ENCODE measurements at places on chromosomes 4 and X.
A peak's percentile ranks its signal among the peaks of the same experiment; 100 is the strongest.

DNA sequence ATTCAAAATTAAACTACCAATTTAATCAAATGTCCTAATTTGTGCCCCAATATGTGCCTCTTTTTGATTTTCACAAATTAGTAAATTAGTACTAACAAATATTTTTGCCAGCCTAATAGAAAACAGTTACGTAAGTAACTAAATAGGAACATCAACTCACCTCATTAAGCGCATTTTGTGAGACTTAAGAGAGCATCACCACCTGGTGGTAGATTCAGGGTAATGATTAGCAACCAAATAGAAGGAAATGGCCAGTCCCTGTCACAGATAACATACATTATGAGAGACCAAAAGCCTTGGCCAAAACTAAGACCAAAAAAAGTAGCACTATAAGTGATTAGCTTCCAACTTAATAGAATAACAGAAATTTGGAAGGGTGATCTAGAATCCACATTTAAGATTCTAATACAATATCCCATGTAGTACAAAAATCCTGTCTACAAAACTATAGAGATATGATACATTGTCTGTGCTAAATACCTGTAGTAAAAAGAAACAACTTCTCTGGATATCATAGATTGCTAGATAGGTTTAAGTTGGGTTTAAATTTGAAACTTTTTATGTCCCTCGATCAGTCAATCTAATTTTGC is 46.7 kb downstream of the C4orf46 start:
- no peak for DNase-seq

DNA sequence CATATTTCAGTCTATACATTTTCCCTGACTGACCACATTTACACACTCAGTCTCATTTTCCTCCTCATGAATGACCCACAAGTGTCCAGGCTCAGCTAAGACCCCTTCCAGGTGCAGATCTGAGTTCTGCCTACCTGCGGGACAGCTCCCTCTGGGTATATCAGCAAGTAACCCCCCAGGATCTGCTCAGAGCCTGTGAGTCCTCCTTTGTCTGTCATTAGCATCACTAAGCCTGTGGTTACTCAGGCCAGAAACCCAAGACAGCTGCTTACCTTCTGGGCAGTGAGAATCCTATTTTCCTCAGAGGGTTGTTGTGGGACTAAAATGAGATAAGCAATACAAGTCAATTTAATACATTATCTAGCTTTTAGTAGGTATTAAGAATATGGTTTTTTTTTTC is 487.6 kb upstream of the BOD1L1 start:
- no peak for DNase-seq

GRCh38 chrX:24934279-24934678 is 81.5 kb downstream of the ARX start:
- DNase-seq, result no peak

- DNase-seq, result no peak
These were observed 1840.1 kb downstream of the PCDH7 start for GRCh38 chr4:32560306-32560705.

GRCh38 chr4:107757283-107757682 is 37.2 kb upstream of the PAPSS1 start:
- DNase-seq, result no peak

DNA sequence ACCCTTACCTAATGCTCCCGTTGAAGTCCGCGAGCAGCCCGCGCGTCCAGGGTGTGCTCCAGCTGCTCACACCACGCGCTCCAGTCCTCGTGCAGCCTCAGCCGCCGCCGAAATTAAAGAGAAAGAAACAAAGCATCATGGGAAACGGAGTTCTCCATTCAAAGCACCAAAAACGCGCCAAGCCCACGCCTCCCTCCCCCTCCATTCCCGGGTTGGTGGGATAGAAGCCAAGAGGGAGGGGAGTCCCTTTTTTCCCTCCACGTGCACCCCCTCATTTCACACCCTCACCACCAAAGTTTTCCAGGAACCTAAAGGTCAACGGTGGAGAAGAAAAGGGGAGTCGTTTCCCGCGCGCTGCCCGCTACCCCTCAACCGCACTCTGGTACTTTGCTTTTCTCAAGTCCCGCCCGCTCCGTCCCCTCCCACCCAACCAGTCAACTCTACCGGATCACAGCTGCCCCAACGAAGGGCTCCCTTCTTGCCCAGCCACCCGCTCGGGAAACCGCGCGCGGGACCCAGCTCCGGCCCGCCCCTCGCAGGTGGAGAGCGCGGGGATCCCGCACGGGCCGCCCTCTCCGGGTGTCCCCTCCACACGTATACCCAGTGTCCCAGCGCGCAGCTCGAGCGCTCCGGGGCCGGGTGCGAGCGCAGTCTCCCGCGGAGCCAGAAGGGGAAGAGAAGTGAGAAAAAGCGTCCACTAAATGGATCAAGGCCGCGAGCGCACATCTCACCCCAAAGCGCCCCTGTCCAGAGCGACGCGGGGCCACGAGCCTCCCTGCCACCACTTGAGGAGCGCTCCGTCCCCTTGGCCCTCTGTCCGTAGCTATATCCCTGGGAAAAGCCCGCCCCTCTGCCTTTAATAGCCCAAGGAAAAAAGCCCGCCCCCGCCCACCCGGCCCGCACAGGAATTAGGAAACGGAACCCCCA is 65.1 kb upstream of the CCDC160 start:
- peak; percentile 32 for DNase-seq

- DNase-seq, result no peak
These were observed 180.3 kb downstream of the DCLK2 start for GRCh38 chr4:150258569-150258968.

GRCh38 chr4:3615386-3616286 is 83.4 kb upstream of the LRPAP1 start:
- DNase-seq, result no peak

GRCh38 chrX:97200454-97200853 is 316.7 kb downstream of the RPA4 start:
- DNase-seq, result no peak

- no peak for DNase-seq
These were observed 44.6 kb upstream of the MBNL3 start for GRCh38 chrX:132533409-132533808.

DNA sequence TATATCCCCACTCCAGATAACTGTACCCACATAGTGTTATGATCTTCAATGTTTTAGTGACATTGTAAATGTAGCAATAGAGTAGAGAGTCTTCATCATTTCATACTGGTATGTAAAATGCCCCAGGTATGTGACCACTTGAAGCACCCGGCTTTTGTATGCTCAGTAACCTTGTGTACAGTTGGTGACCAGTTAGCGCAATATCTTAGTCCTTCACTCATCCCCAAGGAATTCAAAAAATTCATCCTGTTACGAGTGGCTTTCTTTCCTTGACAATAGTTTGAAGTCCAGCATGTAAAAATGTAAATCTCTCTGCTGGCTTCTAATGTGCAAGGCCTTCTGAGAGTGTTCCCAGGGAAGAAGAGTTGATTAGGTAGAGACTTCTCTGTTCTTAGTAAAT is 145.6 kb downstream of the ARX start:
- DNase-seq, result no peak

DNA sequence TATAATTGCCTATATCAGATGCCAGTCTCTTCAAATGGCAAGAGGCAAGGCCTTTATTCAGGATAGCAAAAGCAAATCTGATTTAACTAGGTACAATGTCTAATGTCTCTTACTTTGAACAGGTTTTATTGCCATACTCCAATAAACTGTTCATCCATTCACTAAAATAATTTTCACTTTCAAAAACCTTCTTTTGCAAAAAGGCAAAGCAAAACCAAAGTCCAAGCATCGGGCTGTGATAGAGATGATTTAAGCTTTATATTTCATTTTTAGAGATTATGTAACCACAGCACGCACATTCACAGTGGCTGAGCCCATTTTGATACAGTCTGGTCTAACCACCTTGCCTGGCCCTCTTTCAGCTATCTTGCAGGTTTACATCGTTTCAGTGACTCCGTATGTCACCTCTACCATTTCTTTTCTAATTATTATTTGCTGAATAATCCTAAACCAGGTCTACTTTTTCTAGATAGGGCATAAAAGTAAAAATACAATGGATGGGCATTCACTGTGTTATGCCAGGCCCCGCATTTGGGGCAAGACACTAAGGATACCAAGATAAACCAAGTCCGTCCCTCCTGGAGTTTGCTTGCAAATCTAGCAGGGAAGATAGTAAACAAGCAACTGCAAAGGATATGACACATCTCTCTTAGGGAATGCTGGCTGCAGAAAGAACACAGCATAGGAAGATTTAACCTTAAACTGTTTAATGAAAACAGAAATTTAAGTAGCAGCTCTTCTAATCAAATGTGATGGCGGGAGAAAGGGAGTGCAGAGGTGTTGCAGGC is 1.8 kb downstream of the CASP3 start:
- DNase-seq, result no peak

GRCh38 chrX:80486299-80486698 is 66.1 kb downstream of the TENT5D start:
- DNase-seq, result no peak

DNA sequence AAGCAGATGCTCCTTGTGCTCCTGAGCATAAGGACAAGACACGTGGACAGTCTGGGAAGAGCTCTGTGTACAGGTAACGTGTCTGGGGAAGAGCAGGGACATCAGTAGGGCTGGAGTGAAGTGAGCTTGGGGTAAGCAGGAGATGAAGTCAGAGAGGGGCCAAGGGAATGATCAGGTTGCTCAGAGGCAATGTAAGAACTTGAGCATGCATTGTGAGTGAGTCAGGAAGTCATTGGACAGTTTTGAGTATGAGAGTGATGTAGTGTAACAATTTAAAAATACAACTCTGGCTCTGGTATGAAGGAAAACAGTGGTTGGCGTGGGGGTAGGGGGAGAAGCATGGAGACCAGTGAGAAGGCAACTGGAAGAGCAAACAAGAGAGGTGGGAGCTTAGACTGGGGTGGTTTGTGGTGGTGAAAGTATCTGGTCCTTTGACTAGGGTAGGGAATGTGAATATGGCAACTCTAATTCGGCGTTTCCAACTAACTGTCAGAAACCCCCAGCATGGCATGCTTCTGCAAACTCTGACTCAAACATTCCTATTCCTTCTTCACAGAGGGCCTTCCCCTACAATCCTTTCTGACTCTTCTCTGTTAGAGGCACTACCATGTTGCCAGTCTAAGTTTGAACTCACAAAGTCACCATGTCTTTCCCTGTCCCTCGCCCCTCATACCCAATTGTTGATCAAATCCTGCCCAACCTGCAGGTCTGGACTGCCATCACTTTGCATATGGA is 57.2 kb downstream of the STBD1 start:
- DNase-seq, result no peak

- no peak for DNase-seq
These were observed 83.6 kb downstream of the MXRA5 start for GRCh38 chrX:3262901-3263300.

- DNase-seq, result peak; percentile 61
These were observed 36.1 kb upstream of the IQSEC2 start for GRCh38 chrX:53317365-53318069.

- no peak for DNase-seq
These were observed 49.7 kb upstream of the IGFBP7 start for GRCh38 chr4:57159866-57160265.

DNA sequence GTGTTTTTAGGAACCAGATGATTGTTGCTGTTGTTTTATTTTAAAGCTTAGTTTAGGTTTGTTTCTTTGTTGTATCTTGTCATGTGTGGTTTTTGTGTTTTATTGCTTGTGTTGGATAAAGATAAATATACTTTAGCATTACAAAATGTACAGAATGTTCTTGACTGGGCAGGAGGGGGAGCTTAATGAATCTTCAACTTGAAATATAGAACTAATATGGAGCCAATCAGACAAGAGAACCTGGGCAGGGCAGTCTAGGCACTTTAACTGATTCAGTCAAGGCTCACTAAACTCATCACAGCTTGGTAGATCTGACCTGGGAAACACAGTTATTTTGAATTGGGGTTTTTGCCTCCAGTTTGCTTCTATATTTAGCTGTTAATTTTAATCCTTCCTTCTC is 304.2 kb downstream of the ARHGAP24 start:
- no peak for DNase-seq

DNA sequence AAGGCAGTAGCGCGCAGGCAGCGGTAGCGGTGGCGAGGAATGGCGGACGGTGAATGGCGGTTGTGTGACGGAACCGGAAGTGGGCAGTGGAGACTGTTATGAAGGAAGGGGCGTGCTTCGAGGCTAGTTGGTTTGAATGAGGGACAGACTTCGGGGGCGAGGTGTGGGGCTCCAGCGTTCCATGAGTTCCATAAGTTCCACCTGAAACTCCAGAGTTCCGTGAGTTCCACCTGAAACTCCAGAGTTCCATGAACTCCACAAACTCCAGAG is 70.2 kb downstream of the FAM47C start:
- no peak for DNase-seq

DNA sequence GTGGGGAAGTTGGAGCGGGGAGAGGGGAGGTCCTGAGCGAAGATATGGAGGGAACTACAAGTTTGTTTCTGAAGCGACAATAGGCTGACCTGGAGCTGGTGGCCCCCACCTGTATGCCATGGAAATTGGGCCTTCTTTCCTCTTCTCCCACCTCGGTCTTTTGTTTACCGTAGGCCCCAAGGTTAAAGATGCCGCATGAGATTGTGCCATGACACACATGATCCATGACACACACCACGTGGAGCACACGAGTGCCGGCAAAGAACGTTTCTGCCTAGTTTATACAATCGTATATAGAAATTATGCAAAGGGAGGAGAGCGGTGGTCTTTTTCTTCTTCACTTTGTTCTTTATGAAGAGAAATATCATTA is 408 bp downstream of the TMEM33 start:
- peak; percentile 32 for DNase-seq

DNA sequence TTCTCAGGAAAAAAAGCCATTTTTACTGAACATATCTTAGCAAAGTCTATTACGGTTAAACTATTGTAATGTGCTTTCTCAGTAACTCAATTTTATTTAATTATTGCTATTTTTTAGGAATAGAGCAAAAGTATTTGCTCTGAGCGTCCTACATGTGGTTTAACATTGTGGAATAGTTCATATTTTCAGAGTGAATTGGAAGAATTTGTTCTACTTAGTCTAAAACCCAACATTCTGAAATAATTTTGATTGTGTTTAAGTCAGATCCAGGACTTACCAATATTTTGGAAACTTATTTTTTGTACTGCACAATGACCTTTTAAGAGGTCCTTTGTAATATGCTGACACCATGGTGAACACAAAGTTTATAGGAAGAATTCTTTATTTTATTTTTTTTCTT is 27.2 kb downstream of the CXCL1 start:
- DNase-seq, result no peak

GRCh38 chrX:71366674-71367256 is 608 bp downstream of the TAF1 start:
- peak; percentile 12 for DNase-seq

DNA sequence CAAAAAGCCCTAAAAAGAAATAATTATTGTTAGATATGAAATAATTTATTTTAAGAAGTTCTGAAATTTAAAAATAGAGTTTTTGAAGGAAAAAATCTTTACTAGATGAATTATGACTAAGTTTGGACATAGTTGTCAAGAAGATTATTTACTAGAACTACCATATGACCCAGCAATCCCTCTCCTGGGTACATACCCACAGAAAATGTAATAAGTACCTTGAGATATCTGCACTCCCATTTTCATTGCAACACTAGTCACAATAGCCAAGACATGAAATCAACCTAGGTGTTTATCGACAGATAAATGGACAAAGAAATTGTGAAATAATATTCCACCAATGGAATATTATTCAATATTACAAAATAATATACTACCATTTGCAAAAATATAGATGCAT is 109.9 kb downstream of the PDHA2 start:
- DNase-seq, result no peak

All from activated CD4-positive, alpha-beta T cell treated with anti-CD3 and anti-CD28 coated beads, Interleukin-2, amount 50 U/mL, for 4 hours (primary cell).